NCI-H510A treated with DMSO at 0.1 percent for 48 hours (cell line): ENCODE measurements at places on chromosomes 2 and 18.

DNA sequence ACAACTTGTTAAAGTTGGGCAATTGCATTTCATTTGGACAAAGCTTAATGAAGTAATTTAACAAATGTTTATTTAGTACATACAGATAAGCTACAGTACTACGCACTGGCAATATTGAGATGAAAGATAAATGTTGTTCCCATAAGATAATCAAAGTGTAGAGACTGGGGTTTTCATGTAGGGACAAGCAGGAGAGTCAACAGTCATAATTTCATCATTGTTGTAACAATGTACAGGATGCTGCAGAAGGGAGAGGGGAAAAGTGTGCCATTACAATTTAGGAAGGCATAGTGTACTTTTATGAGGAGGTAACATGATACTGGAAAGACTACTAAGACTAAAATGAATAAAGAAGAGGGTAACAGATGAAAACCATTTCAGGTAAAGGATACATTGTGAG is 441.6 kb downstream of the ERBB4 start:
- DNase-seq, result no peak

DNA sequence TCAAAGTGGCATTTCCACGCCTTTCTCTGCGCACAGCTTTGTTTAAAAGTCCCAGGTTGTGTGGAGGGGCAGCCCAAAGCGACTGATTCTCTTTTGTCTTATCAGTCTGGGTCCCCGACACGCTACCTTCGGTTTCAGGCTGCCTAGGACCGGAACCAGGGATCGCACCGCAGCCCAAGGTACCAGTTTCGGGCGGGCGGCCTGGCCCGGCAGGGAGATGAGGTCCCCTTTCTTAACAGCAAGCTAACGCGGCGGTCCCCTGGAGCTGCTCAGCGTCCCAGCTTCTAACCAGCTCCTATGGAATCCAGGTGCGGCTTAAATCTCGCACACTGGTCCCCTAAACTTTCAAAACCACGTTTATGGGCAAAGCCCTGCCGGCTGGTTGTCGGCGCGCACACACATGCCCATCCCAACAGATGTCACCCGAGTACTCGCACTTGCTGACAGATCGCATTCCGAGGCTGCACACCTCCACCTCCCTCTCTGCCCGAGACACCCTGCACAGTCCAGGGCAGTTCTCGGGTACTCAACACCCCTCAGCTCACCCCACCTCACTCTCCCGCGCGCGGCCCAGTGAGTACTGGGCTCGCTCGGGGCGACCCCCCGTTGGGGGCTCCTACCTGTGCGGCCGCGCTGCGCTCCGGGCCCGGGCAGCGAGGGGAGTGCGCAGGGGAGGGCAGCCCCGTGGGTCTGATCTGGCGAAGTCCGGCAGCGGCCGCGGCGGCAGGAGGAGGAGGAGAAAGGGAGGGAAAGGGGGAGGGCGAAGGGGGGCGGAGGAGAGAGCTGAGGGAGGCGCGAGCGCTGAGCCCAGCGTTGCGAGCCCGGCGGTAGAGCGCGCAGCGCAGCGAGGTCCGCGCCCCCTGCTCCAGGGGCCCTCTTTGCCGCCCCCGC is at the start of gene EFEMP1:
TSS of gene EFEMP1 (minus strand) at position 692 of the 891 bp plus-strand sequence. CDS start 1,342 bp downstream, outside the sequence.
- peak; percentile 37 for DNase-seq

- DNase-seq, result no peak
Observed at GRCh38 chr2:209662021-209662420, 109.6 kb upstream of the UNC80 start.

- DNase-seq, result no peak
Observed at GRCh38 chr2:196336715-196337114, 165.3 kb upstream of the STK17B start.

DNA sequence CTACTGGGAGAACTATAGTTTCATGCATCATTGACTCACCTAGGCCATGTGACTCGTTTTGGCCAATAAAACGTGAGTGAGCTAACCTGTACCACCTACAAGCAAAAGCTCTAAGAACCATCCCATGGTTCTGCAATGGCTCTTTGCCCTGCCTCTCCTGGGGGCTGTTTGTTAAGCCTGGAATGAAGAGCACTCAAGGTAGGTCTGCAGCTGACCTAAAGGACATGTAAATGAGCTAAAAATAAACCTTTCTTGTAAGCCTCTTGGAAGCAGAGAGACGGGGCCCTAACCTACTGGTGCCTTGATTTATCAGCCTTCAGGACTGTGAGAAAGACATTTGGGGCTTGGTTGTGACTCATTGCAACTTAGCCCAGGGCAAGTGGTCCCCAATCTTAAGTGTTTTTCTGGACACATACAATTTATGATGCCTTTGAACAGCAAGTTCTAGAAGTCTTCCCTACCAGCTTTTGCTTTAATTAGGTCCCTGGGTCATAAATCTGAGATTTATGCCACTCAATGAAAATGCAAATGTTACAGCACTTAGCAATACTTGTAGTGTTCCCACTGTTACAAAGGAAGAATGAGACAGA is 107.4 kb downstream of the OSBPL6 start:
- DNase-seq, result peak; percentile 67

- no peak for DNase-seq
Observed at GRCh38 chr2:236105955-236106607, 62.1 kb downstream of the GBX2 start.

DNA sequence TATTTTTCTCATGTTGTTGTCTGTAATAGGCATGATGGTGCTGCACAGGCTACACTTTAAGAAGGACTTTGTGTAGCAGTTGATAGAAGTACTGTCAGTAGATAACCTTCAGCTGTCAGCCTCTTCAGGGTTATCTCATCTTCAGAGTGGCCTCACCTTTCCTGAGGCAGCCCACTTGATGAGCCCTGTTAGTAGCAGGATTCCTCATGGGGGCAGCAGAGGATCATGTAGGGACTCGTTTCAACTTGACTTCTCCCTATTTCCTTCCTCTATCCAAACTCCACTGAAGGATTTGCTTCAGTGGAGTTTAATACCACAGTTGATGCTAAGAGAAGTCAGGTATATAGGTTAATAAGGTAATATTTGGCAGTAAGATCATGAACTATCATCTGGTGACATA is 530.3 kb upstream of the FSIP2 start:
- peak; percentile 36 for DNase-seq

GRCh38 chr18:49360582-49360981 is 99.9 kb downstream of the DYM start:
- DNase-seq, result no peak

DNA sequence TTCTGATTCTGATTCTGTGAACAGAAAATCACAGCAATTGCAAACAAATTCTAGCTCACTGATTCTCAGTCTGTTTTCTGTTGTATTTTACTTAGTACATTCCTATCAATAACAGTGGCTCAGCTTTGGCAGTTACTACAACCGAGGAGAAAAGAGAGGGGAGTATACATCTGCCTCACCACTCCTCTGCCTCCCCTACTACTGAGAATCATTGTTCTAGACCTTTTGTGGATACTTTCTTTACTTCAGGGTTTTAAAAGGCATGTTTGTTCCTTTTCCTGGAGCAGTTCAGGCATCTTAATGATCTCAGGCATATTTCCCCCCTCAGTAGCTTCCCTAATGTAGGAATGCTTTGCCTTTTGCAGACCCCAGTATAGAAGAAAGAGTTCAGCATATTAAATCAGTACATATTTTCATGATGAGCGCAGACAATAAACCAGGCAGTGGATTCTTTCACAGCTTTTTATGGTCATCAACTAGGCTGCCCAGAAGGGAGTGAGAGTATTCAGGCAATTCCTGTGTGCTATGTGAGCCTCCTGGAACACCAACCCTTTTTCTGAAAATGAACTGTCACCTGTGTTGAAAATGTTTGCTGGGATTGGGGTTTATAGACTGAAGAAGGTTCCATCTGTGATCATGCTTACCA is 10.3 kb downstream of the STAMBP start:
- DNase-seq, result no peak

GRCh38 chr2:39227628-39228412 is 15.9 kb downstream of the CDKL4 start:
- DNase-seq, result peak; percentile 57

DNA sequence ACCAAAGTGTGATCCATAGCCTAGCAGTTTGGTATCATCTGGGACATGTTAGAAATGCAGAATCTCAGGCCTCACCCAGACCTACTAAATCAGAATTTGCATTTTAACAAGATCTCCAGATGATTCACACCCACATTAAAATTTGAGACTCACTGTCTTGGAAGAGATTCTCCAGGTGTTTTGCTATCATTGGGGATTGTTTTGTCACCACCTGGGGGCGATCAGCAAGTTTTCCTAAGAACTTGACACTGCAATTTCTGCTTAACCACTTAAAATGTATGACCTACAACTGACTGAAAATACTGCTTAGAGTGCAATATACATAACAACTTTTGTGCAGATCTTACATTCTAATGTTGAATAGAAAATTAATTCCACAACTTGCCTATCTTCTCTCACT is 18.9 kb upstream of the ITGA4 start:
- no peak for DNase-seq

DNA sequence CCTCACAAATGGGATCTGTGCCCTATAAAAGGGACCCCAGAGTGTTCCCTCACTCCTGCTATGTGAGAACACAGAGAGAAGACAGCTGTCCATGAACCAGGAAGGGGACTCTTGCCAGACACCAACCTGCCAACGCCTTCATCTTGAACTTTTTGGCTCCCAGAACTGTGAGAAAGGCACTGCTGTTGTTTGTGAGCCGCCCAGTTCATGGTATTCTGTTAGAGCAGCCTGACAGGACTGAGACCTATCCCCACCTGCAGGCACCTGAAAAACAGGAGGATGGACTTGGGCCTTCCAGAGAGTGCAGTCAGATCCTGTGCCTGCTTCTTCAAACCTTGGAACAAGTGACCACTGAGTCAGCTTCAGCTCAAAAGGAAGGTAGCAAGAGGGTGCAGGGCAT is 51.4 kb downstream of the CRACDL start:
- DNase-seq, result no peak

GRCh38 chr18:48080546-48080945 is 150.1 kb upstream of the SMAD2 start:
- DNase-seq, result peak; percentile 7

- DNase-seq, result no peak
Observed at GRCh38 chr2:196399722-196400691, 228.6 kb upstream of the STK17B start.

DNA sequence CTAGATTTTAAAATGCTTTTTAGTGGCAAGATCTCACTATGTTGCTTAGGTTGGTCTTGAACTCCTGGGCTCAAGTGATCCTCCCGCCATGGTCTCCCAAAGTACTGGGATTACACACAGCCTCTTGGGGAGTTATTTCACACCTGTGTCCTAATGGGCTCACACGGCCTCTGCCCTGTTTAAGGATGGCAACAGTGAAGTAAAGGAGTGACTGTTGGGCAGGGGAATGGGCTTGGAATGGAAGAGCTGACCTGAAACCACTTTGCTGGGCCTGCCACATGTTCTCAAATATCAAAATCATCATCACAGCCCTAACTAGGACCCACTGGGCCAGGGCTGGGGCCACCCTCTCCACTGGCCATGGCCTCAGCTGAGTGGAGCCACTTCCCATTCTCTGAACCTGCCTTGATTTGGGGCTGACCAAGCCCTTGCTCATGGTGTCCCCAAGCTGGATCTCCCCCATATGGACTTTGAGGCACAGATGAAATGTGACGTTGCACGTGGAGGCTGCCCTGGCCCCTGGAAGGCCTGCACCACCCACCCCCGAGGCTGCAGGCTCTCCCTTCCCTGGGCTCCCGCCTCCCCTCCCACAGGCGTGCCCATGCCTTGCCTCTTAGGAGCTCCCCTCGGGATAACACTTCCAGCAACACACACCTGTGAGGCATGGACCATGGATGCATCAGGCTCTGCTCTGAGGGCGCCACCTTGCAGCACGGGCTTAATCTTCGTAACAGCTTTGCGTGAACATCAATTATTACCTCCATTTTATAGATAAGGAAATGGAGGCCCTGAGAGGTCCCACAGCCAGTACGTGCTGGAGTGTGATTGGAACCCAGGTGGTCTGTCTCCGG is 71.8 kb upstream of the SMAD7 start:
- no peak for DNase-seq

DNA sequence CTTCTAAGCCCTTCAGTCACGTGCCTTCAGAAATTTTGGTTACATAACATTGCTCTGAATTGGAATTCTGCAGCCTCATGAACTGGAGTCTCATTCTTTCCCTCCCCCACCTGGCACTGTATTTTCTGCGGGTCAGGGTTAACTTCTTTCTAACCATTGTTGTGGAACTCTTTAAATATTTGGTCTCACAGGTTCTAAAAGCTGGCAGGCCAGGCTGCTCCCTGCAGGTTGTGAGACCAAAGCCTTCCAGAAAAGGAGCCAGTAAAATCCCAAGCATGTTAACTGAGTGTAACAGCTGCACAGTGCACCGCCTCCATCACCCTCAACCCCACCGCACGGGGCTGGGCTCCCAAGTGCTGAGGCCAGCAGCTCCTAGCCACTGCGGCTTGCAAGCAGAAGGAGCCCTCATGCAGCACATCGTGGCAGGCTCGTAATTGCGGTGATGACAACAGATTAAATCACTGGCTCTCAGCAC is 174.1 kb upstream of the ALPP start:
- no peak for DNase-seq

- DNase-seq, result no peak
Observed at GRCh38 chr2:213285404-213285803, 1.1 kb downstream of the SPAG16 start.

GRCh38 chr2:234110219-234110618 is 59.7 kb downstream of the SPP2 start:
- DNase-seq, result no peak
